IMR-90 (cell line): ENCODE measurements at places on chromosomes 13 and 19. TPM values are rescaled to one million over a fixed set of nuclear protein-coding genes. Genes with fewer than 3 reads are reported as not detected.

Gene LIM2
- not detected in 2 replicates for total RNA-seq

Gene FGF21
- not detected in 2 replicates for total RNA-seq

Gene PRR36
- not detected in 2 replicates for total RNA-seq

Gene C19orf67
- total RNA-seq = not detected in 2 replicates
